ENCODE measurements at places on chromosomes 6 and 20. TPM values are rescaled to one million over a fixed set of nuclear protein-coding genes. Genes with fewer than 3 reads are reported as not detected.

- DNase-seq: peak; percentile 89
Observed at GRCh38 chr6:10759884-10760329, 12.3 kb downstream of the TMEM14B start.

DNA sequence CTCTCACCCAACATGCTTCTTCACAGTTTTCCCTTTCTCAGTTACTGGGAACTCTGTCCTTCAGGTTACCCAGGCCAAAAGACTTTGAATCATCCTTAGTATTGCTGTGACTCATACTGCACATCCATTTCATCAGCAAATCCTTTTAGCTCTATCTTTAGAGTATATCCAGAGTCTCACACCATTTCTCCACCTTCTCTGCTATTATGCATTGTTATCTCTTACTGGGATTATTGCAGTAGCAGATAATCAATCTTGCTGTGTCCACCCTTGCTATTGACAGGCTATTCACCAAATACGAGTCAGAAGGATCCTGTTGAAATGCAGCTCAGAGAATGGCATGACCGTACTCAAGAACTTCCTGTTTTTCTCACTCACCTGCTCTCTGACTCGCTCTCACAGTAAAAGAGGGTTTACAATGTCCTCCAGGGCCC is 57.3 kb downstream of the BCKDHB start:
- DNase-seq: peak; percentile 87

DNA sequence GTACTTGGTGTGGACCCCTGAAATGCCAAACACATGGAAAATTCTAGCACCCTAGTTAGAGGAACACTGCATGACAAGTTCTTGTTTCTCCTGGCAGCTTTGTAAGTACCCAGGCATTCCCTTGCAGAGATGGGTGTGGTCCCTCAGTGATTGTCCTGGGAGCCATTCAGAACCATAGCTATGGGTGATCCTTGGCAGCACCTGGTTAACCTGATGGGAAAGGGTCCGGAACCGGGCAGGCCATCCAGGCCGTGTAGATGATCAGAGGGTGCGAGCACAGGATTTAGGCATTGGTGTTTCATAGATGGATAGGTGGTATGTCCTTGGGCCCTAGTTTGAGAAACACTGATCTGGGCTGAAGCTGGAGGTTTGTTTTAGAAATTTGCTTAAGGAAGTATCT is 95.8 kb downstream of the RPP40 start:
- DNase-seq: no peak

Gene JAG1
- polyA plus RNA-seq: 9.4 TPM

Gene VNN1
- polyA plus RNA-seq: 0.07 TPM

- DNase-seq: no peak
Observed at GRCh38 chr6:42038163-42038562, 12.2 kb upstream of the TAF8 start.

DNA sequence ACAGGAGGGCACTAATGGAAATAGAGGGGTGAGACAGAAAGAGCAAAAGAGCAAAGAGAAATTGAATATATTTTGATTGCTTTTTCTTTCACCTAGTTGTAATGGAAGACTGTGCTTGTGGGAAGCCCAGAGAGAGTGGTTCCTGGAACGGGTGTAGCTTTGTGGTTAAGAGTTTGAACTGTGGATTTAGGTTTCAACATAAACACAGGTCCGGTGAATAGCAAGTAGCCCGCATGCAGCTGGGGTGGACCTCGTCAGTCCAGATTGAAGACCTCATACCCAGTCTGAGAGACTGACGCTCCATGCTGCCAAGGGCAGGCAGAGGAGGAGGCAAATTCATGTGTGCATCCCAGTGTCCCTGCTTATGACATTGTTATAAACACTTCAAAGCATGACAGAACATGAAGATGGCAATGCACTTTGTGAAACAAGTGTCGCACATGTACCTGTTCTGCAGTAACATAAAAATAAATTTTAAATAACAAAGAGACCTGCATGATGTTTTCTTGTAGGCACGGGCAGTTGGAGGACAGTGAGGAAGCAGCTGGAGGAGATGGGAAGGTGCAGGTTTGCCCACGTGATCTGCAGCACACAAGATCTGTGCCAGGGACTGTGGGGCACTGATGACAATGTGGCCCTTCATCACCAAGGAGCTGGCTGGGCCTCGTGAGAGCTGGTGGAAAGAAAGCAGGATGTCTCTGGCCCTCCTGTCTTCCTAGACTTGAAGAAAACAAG is 220.5 kb upstream of the SSTR4 start:
- peak; percentile 5 for DNase-seq

Gene RBBP9
- 4.8 TPM for polyA plus RNA-seq

Gene CLDN20
- polyA plus RNA-seq: not detected

GRCh38 chr6:37967651-37968050 is 148.1 kb downstream of the ZFAND3 start:
- no peak for DNase-seq

DNA sequence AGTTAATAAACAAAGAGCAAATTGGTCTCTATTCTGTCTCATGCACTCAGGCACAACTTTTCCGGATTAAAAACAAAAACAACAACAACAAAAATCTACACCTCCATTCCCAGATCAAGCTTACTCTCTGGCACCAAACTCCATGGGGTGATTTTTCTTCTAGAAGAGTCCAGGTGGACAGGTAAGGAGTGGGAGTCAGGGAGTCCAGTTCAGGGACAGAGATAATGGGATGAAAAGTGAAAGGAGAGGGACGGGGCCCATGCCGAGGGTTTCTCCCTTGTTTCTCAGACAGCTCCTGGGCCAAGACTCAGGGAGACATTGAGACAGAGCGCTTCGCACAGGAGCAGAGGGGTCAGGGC is 437 bp upstream of the HLA-A start:
- DNase-seq: no peak

GRCh38 chr6:10999994-11000393 is 44.1 kb downstream of the ELOVL2 start:
- peak; percentile 90 for DNase-seq

Gene TGIF2
- 12.7 TPM for polyA plus RNA-seq

GRCh38 chr20:5008759-5009158 is 7.4 kb upstream of the SLC23A2 start:
- DNase-seq: peak; percentile 11

Gene IMPG1
- polyA plus RNA-seq: not detected

Gene TBX18
- 0.86 TPM for polyA plus RNA-seq

Gene PRSS16
- polyA plus RNA-seq: 0.39 TPM

DNA sequence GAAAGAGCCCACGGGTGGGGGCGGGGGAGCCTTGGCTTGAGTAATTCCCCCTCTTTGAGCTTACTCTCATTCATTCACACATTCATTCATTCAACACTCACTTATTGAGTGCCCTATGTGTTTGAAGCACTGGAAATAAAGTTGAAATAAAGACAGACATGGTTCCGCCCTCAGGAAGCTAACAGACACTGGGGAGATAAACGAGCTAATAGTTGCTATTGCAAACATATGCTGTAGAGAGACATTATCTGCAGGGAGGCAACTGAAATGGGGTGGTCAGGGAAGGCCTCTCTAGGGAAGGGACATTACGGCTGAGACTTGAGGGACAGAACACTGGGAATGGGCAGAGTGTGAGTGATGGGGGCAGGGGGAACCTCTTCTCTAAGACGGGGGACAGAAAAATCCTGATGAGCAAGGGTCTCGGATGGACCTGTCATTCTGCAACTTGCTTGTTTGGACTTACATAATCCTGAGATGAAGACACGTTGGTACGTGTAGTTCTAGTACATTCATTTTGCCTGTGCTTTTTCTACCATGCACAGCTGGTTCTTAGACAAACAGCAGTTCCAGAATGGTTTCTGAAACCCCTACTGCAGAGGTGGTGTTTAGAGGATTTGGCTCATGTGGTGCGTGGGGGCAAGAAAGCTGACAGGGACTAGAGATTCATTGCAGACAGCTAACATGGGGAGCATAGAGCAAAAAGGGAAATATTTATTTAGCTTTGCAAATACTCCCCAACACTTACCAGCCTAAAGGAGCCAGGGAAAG is 71.1 kb upstream of the BLCAP start:
- DNase-seq: no peak

Gene CLIC5
- polyA plus RNA-seq: not detected

DNA sequence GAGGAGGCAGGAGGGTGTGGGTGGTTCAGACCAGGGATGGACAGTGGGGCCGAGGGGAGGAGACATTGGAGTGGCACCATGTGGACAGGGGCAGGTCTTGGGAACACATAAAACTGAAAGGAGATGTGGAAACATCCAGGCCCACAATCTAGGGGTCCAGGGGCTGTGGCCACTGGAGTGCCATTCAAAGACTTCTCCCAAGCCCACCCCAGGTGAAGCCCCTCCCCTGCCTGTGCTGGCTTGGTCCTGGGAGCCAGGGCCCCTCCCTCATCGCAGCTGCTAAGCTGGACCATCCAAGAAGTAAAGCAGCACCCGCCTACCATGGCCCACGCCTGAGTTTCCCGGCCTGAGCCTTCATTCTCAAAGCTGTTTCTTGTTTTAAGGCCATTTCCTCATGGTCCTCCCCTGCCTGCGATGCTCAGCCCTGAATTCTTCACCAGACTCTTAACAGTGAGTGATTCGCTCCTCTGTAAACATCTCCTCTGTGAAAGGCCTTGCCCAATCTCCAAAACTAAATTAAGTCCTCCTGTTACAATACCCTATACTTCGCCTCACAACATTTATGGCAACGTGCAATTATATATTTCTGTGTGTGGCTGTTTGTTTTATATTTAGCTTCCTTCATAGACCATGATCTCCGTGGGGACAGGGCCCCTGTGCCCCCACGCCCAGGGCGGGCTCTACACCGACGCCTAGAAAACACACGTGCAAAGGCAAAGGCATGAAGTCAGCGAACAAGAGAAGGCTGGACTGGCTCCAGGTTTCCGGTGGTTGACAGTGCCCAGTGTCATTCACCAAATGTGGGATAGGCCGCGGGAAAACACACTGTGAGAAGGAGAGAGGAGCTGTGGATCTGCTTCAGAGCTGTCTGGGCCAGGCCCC is 267.8 kb downstream of the ERMARD start:
- no peak for DNase-seq

- DNase-seq: no peak
Observed at GRCh38 chr20:38889792-38890496, 36.3 kb upstream of the FAM83D start.

- no peak for DNase-seq
Observed at GRCh38 chr6:15929685-15930084, 199.2 kb upstream of the MYLIP start.

- DNase-seq: no peak
Observed at GRCh38 chr20:24693466-24694156, 224.2 kb downstream of the SYNDIG1 start.

Data from IMR-90 (cell line).